HCEC 1CT (cell line): ENCODE measurements at places on chromosomes 7 and 10.

- DNase-seq = no peak
Measured at GRCh38 chr10:98098247-98098646, 36.2 kb upstream of the R3HCC1L start.

- DNase-seq = no peak
Measured at GRCh38 chr10:130244928-130245495, 108.8 kb downstream of the GLRX3 start.

- no peak for DNase-seq
Measured at GRCh38 chr7:83832009-83832408, 183.1 kb upstream of the SEMA3E start.

- DNase-seq = peak; percentile 45
Measured at GRCh38 chr10:50653142-50653541, 29.4 kb upstream of the SGMS1 start.

GRCh38 chr10:3002304-3002703 is 65.0 kb upstream of the PFKP start:
- no peak for DNase-seq
